Stimulated activated naive CD4-positive, alpha-beta T cell treated with Interleukin-2 at 50 U/mL for 16 hours (primary cell): ENCODE measurements at places on chromosomes 2 and 18.

GRCh38 chr2:41965173-41965908 is 82.5 kb upstream of the PKDCC start:
- DNase-seq = no peak

- DNase-seq = no peak
Observed at GRCh38 chr2:181594322-181594721, 62.6 kb downstream of the CERKL start.

GRCh38 chr2:223086370-223086981 is 34.5 kb downstream of the KCNE4 start:
- no peak for DNase-seq

DNA sequence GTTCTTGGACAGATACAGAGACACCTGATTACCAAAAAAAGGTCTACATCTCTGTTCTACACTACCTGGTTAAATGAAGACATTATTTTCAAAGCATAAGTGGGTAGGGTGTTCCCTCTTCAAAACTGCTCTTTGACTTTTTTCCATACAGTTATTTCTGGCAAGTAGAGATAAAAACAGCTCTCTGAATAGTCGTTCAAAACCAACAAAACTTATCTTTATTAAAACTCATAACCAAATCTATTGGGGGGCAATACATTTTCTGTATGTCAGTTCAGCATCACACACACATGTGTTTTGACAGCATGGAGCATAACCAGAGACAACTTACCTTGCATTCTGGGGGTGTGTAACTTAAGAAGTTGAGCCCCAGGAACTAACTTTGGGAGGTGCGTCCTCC is 149.0 kb upstream of the EPC2 start:
- DNase-seq = no peak

DNA sequence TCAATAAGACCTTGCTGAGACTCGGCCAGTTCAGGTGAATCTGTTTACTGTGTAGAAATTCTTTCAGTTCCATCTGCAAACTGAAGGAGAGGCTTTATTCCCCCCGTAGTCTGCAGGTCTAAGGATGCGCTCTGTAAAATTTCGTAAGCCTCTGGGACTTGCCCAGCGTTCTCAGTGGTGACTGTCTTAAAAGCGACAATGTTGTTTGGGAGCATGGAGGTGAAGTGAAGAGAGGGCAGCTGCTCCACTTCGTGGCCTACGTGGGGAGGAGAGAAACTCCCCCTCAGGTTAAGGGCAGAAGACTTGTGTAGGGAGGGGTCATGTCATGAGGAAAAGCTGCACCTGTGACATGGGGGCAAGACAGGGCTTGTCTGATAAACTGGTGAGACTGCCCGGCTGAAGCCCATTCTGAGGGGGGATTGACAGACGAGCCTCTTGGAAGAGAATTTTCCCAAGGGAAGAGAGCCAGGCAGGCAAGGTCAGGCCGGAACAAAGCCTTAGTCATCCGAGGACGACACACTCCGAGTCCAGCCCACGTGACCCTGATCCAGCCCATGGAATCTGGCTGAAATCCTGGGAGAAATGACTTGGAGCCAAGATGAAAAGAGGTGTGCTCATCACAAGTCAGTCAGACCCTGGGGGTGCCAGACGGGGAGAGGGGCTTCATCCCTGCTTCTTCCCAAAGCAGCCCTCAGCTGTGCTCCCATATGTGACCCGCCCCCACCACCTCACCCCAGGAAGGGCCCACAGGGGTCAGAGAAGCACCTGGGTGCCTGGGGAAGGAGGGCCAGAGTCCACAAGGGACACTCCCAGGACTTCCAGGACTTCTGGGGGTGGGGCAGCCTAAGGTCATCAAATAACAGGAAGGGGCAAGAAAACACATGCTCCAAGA is 88.5 kb upstream of the SH3BP4 start:
- DNase-seq = no peak

DNA sequence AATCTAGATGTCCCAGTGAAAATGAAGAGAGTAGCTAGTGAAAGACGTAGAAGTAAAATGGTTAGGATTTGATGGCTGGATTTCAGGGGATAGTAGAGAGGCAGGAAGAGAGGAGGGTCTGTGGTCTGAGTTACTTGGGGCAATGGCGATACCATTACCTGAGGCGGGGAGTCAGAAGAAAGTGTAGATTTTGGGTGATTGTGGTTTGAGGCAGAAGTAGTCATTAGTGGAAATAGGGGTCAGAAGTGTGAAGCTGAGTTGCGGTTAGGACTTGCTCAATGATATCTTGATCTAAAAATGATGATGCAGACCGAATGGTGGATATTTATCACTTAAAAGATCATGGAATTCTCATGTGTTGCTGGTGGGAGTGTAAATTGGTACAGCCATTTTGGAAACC is 41.0 kb downstream of the CEP192 start:
- no peak for DNase-seq

DNA sequence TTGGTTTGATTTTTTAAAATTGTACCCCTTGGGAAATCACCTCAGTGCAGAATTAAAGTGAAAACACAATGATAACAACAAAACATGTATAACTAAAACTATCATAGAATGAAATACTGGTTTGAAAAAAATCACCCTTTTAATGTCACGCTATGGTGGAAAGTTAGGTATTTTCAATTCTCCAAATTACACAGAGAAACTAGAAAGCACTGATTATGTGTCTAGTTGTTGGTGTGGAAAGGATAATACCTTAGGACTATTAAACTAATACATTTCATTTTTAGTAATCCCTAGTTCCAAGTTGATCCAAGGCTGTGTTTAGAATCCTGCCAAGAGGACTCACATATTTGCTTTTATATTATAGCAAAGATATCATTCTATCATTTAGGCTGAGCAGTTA is 71.2 kb downstream of the NUP35 start:
- DNase-seq = no peak

DNA sequence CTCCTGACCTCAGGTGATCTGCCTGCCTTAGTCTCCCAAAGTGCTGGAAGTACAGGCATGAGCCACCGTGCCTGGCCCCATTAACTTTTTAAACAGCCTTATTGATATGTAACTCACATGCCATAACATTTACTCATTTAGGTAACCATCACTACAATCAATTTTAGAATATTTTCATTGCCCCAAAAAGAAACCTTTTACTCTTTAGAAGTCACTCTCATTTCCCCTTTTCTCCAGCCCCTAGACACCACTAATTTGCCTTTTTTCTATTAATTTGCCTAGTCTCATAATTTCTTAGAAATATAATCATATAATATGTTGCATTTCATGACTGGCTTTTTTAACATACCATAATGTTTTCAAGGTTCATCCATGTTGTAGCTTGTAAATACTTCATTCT is 57.2 kb upstream of the TACR1 start:
- no peak for DNase-seq

DNA sequence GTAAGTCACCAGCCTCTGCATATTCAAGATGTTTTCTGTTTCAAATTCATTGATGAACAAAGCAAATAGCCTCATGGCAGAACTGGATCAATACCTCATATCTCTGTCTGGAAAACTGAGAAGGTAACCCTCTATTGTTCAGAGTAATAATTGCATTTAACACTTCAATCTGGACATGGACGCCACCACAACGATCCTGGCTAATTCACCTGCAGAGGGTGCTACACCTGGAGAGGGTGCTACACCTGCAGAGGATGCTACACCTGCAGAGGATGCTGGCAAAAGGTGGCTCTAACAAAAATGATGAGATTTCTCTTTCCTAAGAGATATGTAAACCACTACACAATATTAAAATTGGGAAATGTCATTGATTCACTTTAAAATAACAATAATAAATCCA is 183.1 kb upstream of the HNRNPA3 start:
- no peak for DNase-seq

GRCh38 chr2:59018737-59019136 is 777.6 kb upstream of the FANCL start:
- no peak for DNase-seq

DNA sequence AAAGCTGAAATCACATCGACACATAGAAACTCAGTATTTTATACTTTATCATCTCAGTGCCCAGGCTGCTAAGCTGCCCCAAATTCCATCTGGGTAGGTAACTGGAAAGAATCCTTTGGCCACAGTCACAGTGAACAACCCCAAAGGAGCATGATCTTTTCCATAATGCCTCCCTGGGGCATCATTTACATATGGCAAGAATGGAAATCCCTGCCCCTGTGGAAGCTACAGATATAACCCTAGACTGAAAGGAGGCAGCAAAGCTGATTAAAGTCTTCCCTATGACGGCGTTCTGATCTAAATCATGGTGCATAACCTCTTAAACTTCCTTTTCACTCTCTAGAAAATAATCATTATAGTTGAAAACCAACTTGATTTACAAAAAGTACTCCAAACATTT is 41.5 kb downstream of the MAP3K19 start:
- no peak for DNase-seq

DNA sequence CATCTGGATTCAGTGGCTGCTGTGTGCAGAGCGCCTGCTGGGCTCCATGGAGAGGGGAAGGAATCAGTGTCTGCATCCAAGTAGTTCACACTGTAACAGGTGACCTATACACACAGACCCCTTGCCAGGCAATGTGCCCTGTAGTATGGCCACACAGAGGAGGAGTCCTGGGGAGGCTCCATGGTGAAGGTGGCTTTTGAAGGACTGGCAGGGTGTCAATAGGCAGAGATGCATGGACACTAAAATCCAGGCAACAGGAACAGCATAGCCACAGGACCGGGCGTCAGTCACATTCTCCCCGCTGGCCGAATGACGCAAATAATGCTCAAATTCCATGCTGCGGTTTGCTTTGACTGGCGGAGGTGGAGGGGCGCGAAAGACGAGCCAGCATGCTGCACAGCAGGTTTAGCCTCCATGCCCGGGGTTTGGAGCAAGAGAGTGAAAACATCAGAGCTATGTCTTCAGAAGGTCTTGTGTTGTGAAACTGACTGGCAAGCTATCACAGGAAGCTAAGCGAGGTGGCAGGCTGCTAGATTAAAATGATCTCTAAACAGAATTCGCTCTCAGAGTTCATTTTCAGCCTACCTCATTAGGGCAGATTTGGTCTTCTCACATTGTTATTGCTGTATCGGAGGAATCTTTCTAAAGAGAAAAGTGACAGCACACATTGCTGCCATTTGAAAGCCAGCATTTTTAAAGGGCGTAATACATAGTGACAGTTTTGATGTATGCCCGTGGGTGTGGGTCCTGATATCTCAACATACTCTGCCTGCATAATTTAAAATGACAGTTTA is 1.2 kb upstream of the CHMP1B start:
- peak; percentile 40 for DNase-seq

DNA sequence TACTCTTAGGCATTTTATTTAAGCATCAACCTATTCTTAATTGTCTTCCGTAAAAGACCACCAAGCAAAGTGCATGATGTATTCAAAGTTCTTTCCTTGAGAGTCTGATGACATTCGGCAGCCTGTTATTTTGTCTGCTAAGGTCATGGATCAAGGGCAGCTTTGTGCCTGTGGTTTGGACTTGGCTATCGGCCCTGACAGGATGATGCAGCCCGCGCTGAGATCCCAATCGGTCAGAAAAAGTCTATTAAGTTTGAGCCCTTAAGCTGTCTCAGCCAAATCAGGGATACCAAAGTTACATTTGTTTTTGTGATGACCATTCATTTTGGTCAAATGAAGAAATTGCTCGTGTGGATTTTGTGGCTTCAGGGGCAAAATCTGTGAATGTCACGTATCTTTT is 718.9 kb upstream of the FANCL start:
- no peak for DNase-seq

GRCh38 chr2:144583741-144584453 is 64.0 kb upstream of the ZEB2 start:
- DNase-seq = no peak

- DNase-seq = no peak
Observed at GRCh38 chr2:127678991-127679390, 3.7 kb upstream of the LIMS2 start.

- no peak for DNase-seq
Observed at GRCh38 chr2:118124288-118124891, 36.1 kb downstream of the INSIG2 start.

DNA sequence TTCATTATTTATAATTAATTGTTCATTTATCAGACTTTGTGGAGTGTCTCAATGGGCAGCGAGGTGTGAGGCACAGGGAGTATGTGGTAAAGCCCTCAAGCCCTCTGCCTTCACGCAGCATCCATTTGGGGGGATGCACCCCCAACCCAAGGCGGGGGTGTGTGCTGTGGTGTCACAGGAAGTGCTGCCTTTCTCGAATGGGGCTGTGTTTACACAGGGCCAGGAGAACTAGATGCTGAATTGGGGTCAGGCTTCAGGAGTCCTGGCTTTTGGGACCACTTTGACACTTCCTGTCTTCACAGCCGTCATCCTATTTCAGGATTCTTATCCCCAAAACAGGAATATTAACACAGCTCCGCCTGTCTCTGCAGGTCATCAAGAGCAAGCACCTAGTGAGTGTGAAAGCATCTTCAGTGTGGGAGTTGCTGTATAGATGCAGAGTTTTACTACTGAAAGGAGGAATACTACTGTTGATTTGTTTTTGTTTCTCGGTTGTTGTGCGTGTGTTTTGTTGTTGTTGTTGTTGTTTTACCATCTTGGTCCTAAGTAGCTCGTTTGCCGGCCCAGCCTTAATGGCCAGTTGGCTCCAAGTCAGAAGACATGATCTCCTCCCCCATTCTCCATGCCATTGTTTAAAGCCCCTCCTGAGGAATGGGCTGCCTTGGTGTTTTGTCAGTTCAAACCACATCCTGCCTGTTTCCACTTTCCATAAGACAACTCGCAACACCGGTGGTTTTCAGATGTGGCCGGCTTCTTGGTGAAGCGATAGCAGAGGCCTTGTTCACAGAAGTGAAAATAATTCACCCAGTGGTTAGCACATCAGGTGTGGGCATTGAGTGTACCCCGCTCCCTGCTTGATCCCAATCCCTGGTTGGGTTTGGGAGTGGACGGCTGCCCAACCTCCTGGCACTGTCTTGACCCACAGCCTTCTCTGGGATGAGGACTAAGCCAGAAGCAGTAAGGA is 221.3 kb downstream of the BCL2 start:
- no peak for DNase-seq

- no peak for DNase-seq
Observed at GRCh38 chr18:79495591-79496071, 99.9 kb downstream of the NFATC1 start.

DNA sequence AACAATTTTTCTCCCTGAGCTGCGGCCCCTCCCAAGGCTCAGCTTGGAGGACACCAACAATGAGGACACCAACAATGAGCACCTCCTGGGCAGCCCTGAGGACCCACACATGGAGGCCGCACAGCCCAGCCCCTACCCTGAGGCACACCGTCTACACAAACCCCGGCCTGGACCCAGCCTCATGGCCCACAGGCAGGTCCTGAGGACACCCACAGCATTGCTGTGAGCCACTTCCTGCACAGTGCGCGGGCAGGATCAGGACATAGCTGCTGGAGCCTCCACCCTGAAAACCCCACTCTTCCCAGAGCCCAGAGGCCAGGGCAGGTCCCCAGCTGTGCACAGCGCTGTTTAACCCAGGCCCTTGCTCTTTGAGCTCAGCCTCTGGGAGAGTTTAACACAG is 194.3 kb downstream of the RTP5 start:
- no peak for DNase-seq
